ENCODE measurements at places on chromosomes 13 and 19. TPM values are rescaled to one million over a fixed set of nuclear protein-coding genes. Genes with fewer than 3 reads are reported as not detected.
A peak's percentile ranks its signal among the peaks of the same experiment; 100 is the strongest.

GRCh38 chr13:107438251-107438650 is 777.1 kb downstream of the LIG4 start:
- no peak for DNase-seq

- no peak for DNase-seq
Observed at GRCh38 chr19:42122691-42123607, 9.3 kb downstream of the POU2F2 start.

DNA sequence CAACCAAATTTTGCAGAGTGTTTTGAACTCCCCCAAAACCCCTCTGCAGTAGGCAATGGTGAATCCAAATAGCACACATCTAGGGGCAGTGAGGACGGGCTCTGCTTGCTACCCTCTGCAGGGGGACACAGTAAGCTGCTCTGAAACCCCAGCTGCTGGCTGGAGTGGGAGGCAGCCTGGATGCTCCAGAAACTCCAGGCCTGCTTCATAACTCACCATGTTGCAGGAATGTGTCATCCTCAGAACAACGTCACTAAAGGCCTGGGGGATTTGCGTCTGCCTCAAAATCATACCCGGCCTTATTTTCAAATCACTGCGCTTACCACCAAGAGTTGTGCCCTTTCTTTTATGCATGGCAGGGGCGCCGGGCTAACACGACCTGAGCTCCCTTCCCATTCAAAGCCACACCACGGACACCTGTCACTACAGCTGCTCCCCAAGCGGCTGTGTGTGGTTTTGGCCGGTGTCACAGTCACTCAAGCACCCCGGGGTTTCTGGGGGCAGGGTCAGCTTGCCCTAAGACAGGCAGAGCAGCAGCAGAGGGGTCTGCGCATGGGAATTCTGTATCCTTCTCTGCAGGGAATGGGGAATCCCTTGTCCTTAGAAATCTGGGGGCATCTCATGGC is 93.9 kb downstream of the TSHZ3 start:
- no peak for DNase-seq

DNA sequence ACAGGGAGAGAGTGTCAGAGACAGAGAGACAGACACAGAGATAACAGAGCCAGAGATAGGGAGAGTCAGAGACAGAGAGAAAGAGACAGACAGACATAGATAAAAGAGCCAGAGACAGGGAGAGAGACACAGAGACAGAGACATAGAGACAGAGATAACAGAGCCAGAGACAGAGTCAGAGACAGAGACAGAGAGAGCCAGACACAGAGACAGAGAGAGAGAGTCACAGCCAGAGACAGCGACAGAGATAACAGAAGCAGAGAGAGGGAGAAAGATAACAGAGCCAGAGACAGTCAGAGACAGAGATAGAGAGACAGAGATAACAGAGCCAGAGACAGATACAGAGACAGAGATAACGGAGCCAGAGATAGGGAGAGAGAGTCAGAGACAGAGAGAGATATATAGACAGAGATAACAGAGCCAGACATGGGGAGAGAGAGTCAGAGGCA is 865 bp upstream of the TNFSF9 start:
- DNase-seq = no peak

- no peak for DNase-seq
Observed at GRCh38 chr19:17209126-17210036, 5.8 kb upstream of the USE1 start.

GRCh38 chr13:35617420-35617819 is 140.9 kb upstream of the MAB21L1 start:
- DNase-seq = no peak

DNA sequence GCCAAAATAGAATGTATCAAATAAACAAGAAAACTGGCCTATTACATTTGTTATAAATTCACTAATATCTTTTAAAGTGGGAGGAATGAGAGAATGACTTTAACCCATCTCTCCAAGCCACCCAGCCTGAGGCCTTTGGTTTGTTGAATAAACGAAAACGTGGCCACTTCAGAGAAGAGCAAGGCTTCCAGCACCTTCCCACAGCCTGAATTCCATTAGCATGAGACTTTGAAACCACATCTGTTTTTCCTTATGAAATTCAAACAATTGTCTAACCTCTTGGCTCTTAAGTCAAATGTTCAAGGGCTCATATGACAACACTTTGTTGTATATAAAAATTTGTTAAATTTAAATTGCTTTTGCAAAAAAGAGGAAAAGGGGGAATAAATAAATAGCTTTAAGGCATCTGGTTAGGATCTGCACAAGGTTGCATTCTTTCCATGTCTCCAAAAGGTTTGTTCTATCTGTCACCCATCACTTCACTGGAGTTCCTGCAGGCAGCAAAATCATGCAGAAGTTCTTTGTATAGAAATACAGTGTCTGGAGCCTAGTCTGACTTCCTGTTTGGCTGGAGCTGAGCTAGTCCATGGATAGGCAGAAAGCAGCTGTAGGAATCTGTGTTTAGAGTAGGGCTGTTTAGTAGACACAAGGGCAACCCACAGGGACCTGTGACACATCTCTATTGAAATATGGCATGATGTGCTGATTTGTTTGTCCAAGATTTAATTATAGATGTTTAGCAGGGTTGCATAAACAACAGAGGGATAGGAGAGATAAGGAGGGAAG is 502.3 kb downstream of the KCTD12 start:
- DNase-seq = peak; percentile 15

GRCh38 chr13:26716984-26717383 is 43.6 kb downstream of the GPR12 start:
- DNase-seq = no peak

GRCh38 chr13:81409284-81409683 is 1068.4 kb upstream of the SPRY2 start:
- no peak for DNase-seq

DNA sequence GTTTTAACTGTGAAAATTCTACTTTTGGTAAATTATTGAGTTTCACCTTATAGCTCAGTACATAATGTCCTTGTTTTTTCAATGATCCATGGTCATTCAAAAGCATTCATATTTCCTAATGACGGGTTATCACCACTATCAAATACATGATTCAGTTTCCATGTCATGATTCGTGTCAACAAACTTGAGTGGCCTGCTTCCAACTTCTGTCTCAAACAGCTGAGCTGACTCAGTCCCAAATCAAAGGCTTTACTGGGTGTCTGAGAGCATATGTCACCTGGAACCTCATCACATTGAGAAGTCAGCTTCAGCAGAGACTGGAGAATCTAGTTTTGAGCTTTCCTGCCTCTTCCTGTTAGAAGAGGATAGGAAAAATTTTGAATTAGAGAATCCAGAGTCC is 40.3 kb upstream of the SGCG start:
- peak; percentile 23 for DNase-seq

DNA sequence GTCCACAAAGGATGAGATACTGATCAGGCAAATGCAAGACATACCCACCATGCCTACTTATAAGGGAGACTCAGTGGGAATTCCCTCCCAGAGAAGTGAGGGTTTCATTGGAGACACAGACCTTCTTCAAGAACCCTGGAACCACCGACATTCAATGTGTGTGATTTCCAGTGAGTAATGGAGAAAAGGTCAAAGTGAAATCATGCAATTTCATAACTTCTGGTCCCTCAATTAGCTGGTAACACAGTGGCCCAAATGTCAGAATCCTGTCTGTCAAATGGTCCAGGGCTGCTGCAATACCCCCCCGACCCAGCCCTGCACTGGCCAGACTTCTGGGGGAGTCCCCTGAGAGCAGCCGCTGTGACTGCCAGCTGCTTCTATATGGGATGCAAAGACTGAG is 4.7 kb upstream of the METTL21C start:
- DNase-seq = no peak

DNA sequence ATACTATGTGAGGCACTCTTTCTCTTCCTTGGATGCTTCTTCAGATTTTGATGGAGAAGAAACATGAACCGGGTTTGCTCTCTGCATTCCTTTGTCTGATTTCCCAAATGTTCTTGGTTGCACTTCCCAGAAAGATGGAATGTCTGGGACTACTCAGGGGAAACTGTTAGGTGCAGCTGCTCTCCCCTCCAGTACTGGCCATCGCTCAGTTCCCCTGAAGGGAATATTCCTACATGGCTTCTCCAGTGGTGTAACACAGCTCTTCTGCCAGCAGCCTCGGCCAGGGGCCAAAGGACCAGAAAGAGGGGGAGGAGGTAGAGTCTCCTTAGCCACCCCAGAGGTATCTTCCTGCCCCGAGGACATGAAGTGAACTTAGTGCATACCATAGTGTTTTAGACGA is 33.5 kb upstream of the SPRY2 start:
- no peak for DNase-seq

GRCh38 chr19:7371001-7371400 is 22.3 kb downstream of the ARHGEF18 start:
- DNase-seq = no peak

GRCh38 chr13:85148009-85148408 is 651.2 kb downstream of the SLITRK6 start:
- DNase-seq = no peak

- DNase-seq = no peak
Observed at GRCh38 chr19:51161266-51161665, 19.2 kb downstream of the SIGLEC7 start.

DNA sequence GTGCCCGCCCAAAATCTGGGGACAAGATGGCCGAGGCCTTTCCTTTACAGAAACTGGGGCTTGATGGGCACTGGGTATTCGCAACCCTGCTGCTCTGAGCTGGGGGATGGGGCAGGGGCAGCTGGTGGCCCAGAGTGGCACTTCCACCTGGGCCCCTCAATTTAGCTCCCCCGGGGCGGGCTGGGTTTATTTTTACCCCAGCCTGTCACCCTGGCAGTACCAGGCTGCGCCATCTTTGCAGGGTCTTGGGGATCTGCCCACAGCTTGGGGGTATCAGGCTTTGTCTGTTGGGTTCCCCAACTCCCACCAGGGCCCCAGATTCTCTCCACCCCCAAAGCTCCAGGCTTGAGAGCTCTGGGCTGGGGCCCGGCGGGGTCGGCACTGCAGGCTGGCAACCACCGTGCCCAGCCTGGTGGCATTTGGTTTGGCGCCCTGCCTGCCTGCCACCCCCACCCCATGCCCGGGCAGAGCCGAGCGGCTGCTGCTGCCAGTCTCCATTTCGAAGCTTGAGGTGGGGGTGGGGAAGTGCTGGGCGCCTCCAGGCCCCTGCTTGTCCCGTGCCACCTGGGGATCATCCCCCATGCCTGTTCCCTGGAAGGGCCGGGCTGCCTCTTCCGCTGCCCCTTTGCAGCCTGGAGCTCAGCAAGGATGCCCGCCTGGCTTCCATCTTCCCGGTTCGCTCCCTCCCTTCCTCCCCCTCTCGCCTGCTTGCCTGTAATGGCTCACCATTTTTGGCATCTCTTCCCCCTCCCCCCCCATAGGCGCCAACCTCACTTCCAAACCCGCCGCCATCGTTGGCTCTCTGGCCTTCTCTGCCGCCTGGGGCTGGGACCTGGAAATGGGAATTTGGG is 11.4 kb downstream of the NFIX start:
- DNase-seq = no peak

DNA sequence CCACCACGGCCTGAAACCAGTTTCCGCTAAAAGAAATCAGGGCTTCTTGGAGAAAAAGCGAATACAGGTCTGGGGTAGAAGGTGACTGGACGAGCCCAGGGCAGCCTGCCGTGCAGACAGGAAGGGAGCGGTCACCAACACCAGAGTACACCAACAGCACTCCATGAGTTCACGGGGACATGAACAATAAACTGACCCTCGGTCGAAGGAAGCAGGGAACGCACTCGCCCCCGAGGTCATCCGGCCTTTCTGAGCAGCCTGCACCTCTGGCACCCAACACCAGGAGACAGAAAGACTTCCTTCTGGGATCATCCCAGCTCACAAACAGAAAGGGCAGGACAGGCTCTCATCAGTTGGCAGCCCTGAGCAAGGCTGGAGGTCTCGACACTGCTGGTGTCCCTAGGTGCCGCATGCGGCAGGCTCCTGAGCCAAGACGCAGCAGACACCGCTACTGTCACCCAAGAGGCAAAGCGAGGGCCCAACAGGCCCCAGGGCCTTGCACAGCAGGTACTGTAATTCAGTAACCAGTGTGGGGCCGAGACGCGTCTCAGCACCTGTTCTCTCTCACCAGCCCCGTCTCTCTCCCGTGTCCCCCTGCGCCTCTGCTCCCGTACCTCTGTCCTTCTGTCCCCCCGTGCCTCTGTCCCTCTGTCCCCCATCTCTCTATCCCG is 18.0 kb downstream of the DCUN1D2 start:
- no peak for DNase-seq

DNA sequence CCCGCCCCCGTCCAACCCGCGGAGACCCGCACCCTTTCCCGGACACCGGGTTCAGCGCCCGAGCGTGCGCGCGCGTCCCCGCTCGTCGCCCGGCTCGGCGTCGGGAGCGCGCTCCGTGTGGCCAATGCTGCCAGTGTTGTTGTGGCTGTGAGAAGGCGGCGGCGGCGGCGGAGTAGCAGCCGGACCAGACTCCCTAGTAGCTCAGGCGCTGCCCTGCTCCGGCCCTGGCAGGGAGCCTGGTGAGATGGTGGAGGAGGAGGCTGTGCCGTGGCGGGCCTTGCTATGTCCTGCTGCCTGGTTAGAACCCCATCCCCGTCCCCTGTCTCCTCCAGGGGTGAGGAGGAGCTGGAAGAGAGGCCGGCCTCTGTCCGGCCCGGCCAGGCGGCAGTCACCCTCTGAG is 553.2 kb downstream of the TUBA3C start:
- no peak for DNase-seq

The LILRB4 gene
- not detected for total RNA-seq

The OBI1 gene
- total RNA-seq = 6.8 TPM

The ZSCAN4 gene
- total RNA-seq = not detected

The NTF4 gene
- total RNA-seq = not detected

The ZNF582 gene
- total RNA-seq = not detected

The FFAR2 gene
- 0.08 TPM for total RNA-seq

The RFPL4AL1 gene
- total RNA-seq = not detected
